Renal cortex interstitium (tissue), 15 donors: ENCODE measurements at places on chromosomes 12 and 14. TPM values are rescaled to one million over a fixed set of nuclear protein-coding genes. Genes with fewer than 3 reads are reported as not detected.

Gene DNAH10
- polyA plus RNA-seq = 6.4 TPM

Gene CCDC177
- polyA plus RNA-seq = 0.11 TPM

Gene CFAP251
- 12.7 TPM for polyA plus RNA-seq

Gene STAT2
- polyA plus RNA-seq = 152 TPM

DNA sequence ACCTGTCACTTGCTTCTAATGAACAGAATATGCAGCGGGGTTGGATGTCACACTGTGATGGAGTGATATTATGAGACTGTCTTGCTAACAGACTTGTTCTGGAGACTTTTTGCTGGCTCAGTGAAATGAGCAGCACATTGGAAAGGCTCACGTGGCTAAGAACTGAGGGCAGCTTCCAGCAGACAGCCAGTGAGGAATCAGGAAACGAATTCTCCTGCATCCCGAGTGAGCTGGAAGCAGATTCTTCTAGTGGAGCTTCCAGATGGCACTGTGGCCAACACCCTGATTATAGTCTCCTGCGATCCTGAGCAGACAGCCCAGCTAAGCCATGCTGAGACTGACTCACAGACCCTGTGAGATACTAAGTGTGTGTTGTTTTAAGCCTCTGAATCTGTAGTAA, 16.1 kb upstream of the TSPAN9 start:
- DNase-seq = no peak

- DNase-seq = no peak
Observed at GRCh38 chr12:128918481-128919260, 65.4 kb downstream of the GLT1D1 start.

DNA sequence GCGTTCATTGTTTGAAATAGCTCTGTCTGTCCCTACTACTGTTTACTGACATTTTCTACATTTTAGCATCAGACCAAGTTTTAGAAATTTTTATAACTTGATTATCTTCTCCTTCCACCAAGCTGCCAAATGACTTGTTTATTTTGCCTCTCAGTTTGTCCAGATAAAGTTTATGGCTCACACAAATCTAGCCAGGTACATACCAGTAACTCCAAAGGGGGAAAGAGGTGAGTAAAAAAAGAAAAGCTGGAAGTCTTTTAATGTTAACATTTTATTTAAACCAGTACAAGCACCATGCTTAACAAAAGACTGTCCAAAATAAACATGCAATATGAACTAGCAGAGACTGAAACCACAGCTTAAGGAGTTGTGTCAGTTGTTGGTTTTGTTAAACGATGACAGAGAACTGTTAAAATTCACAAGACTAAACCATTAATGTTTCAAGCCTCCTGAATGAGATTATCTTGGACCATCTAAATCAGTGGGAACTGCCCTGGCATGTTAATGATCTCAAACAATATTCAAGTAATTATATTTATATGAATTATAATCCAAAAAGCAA, 14.5 kb downstream of the GMFB start:
- DNase-seq = no peak

GRCh38 chr14:32507029-32507984, 178.2 kb downstream of the AKAP6 start:
- no peak for DNase-seq

GRCh38 chr12:30622509-30622908, 73.2 kb downstream of the IPO8 start:
- no peak for DNase-seq

- no peak for DNase-seq
Observed at GRCh38 chr12:126558219-126558618, 1493.0 kb downstream of the AACS start.

DNA sequence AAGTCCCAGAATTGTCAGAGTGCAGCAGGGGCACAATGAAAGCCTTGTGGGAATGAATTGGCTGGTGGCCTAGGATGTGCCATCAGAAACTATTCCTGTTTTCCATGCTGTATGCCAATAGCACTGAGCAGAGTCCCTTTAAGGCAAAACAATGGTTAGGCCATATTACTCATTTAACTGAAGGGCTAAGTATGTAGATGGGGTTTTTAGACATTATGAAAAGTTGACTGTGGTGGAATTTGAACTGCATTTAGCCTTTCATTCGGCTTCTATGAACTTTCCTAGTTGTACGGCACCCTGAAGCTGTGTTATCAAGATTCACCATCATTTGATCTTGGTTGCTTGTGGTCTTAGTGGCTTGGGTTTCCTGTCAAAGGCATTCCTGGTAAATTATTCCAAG, 24.8 kb downstream of the IL26 start:
- no peak for DNase-seq

DNA sequence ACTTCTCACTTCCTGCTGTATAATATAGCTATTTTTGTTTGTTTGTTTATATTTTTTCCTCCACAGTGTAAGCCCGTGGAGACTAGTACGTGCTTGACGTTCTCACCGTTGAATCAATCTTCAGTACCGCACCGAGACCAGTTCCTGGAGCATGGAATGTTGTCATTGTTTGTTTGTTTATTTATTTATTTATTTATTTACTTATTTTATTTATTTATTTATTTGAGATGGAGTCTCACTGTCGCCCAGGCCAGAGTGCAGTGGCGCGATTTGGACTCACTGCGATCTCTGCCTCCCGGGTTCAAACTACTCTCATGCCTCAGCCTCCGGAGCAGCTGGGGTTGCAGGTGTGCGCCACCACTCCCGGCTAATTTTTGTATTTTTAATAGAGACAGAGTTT, 506.6 kb upstream of the TMEM132C start:
- DNase-seq = no peak

GRCh38 chr14:92673601-92674150, 74.8 kb downstream of the LGMN start:
- no peak for DNase-seq
